ENCODE measurements at places on chromosomes 3 and 15. TPM values are rescaled to one million over a fixed set of nuclear protein-coding genes. Genes with fewer than 3 reads are reported as not detected.

DNA sequence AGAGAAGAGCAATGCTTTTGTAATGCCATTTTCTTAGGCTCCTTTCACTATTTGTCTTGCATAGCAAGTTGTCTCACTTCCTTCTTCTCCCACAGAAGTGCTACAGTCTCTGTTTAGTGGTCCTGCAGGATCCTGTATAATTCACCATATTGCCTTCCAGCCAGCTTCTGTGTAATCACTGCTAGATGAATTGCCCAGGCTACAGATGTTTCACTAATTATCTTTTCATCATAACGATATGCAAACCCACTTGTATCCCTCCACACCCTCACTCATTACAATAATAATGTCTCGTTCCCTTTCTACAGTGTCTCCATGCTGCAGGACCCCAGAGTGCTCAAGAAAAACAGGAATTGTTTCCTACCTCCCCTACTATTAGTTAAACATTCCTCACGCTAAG is 402.9 kb downstream of the TBL1XR1 start:
- DNase-seq = no peak

DNA sequence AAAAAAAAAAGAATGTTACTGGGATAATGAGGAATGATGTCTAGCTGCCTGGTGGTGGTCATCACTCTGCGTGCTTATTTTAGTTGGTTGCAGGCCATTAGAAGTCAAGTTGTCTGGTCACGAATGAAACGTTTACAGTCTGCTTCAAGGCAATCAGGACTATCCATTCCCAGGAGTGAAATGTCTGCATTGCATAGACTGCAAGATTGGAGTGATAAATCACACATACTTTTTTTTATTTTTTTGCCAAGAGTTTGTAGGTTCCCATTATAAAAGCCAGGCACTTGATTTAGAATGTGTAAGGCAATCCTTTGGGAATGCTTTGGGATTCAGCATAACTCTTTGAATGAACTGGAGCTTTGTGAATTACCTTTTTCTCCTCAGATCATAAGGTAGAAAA is 132.3 kb downstream of the STAC start:
- no peak for DNase-seq

Gene CHRD
- total RNA-seq = not detected

GRCh38 chr3:12984023-12984823 is 89.0 kb downstream of the IQSEC1 start:
- peak; percentile 78 for DNase-seq

GRCh38 chr3:16800361-16800760 is 84.4 kb upstream of the PLCL2 start:
- no peak for DNase-seq

- no peak for DNase-seq
These were observed 427.9 kb upstream of the AGTR1 start for GRCh38 chr3:148269816-148270215.

- no peak for DNase-seq
These were observed 108.8 kb upstream of the SAMMSON start for GRCh38 chr3:69890691-69891090.

Gene GPX1
- 589 TPM for total RNA-seq

Gene ATP10A
- not detected for total RNA-seq

Gene CCDC13
- total RNA-seq = 1.1 TPM

DNA sequence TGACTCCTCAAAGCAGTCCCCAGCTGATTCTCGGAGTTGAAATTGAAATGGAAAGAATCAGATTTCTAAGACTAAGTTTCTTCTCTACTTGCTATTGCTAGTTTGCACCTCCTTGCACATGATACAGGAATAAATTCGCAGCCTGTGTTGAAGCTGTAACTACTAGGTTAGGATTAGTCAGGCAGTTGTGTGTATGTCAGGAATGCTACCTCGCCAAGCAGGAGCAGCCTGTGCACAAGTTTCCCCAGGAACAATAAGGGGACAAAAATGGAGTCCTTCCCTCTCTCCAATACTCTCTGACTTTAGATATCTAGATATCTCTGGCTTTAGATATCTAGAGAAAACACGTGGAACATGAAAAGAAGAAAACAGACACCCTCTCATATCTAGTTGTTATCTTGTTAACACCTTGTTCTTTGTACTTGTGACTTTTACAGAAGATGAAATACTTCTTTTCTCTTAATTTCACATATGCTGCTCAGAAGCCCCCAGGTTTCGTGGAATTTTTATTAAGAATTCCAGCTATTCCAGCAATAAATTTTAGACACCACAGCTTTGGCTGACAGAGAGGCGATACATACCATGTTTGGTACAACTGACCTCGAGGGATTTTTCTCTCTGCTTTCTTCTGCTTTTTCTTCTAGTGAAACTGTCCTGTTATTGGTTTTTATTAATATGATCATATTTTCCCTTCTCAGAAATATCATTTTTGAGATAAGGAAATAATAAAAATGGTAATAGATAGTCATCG is 56.1 kb upstream of the CMSS1 start:
- no peak for DNase-seq

DNA sequence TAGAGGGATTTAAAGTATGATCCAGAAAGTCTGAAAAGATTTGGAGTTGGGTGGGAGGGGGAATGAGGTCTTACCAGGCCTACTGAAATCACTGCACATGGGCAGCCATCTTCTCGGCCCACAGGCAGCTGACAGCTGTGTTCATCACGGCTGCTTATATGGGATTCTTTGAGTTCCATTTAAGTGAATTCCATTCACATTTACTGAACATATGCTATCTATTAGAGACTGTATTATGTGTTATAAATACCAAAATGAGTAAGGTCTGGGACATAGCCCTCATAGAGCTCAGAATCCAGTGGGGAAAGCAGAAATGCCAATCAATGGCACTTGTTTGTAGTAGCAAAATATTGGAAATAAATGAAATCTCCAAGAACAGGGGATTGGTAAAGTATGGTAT is 91.1 kb downstream of the TRIM42 start:
- DNase-seq = no peak

Gene CCR2
- total RNA-seq = not detected

GRCh38 chr15:48811325-48811958 is 573 bp upstream of the CEP152 start:
- DNase-seq = no peak

- DNase-seq = no peak
These were observed 51.5 kb upstream of the NANOGP8 start for GRCh38 chr15:35136321-35137189.
